ENCODE measurements at places on chromosomes 12 and 14. TPM values are rescaled to one million over a fixed set of nuclear protein-coding genes. Genes with fewer than 3 reads are reported as not detected.

Gene PTPN21
- total RNA-seq = 9.5 TPM

Gene GALNT4
- 14.0 TPM for total RNA-seq

Gene RBP5
- not detected for total RNA-seq

Gene CCDC91
- 25.0 TPM for total RNA-seq

Gene GLTP
- 21.9 TPM for total RNA-seq

Gene KRT77
- not detected for total RNA-seq

Gene INHBC
- total RNA-seq = not detected

Gene TMEM253
- total RNA-seq = 1.0 TPM

Gene RAPGEF3
- total RNA-seq = 0.54 TPM

Gene SOAT2
- total RNA-seq = 0.10 TPM

Gene SLC25A47
- not detected for total RNA-seq

Gene WNT1
- total RNA-seq = 0.07 TPM

Gene TCL1B
- total RNA-seq = not detected

Gene GALNT9
- total RNA-seq = 4.1 TPM

Gene PTPRR
- 0.33 TPM for total RNA-seq

Gene CLEC14A
- not detected for total RNA-seq

Gene KRT79
- not detected for total RNA-seq

Gene HOTAIR
- total RNA-seq = 0.21 TPM

Gene ASIC1
- 5.3 TPM for total RNA-seq

Gene SOCS2
- 15.7 TPM for total RNA-seq
